Cerebellum (tissue), 4 donors: ENCODE measurements at places on chromosomes 1 and 21.
A peak's percentile ranks its signal among the peaks of the same experiment; 100 is the strongest.

DNA sequence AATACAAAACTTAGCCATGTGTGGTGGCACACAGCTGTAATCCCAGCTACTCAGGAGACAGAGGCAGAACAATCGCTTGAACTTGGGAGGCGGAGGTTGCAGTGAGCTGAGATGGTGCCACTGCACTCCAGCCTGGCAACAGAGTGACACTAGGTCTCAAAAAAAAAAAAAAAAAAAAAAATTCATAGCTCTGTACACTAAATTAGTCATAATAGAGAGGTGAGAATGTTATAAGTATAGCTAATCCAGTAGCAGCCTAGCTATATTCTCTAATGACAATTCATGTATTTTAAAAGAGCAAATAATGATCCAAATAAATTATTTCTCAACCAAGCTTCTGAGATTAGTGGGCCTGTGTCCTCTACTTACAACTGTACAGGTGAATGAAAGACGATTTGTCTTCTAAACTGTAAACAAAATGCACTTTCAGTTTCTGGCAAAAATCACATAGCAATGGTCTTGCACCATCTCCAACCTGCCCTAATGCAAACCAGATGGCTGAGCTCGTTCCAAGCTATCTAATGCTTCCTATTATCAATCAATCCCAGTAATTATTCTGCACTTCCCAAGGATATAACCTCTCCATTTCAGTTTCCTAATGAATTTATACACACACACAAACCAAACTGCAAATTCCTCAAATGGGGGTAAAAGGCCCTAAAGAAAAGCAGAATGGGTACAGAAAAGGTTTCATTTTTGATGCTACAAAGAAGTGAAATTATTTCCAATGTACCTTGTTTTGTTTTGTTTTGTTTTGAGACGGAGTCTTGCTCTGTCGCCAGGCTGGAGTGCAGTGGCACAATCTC, 56.5 kb downstream of the GATAD2B start:
- DNase-seq: no peak

DNA sequence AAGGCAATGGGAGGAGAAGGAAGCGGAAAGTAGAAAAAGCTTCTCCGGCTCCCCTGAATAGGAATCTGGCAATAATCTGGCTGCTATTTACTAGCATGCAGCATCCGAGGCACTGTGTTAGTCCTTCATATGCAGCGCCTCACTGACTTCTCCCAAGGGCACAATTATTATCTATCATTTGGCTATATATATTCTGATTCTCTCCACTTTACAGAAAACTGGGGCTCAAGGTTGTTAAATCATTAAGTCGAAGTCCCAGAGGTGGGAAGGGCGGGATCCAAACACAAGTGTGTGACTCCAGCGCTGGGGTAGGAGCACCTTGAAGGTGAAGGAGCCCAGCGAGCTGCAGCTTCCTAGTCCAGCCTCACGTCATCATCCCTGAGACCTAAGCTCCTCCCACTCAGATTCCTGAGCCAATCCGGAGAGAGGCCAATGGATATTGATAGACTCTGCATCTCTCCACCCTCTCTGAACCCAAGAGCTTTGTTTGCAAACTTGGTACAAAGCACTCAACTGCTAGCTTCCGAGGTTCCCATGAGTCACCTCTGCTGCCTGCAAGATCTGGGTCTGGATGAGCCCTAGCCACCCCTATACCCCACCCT, 16.6 kb upstream of the EYA3 start:
- DNase-seq: peak; percentile 38

GRCh38 chr1:107653005-107653404, 312.0 kb downstream of the VAV3 start:
- no peak for DNase-seq

DNA sequence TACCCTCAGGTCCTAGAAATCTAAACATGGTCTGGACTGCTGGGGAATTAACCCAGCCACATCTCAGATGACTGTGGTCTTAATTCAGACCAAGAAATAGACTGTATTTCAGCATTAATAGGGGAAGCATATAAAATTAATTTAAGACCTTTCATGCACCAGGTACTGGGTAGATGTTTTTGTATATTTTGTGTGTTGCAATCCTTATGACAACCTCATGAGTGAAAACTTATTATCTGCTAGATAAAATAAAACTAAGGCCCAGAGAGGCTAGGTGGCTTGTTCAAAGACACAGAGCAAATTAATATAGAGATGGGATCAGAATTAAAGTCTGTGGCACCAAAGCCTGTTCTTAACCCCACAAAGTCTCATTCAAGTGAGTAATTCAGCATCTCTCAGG, 40.1 kb downstream of the OPTC start:
- no peak for DNase-seq

- no peak for DNase-seq
These were observed 8.4 kb downstream of the LRP8 start for GRCh38 chr1:53319296-53320101.

DNA sequence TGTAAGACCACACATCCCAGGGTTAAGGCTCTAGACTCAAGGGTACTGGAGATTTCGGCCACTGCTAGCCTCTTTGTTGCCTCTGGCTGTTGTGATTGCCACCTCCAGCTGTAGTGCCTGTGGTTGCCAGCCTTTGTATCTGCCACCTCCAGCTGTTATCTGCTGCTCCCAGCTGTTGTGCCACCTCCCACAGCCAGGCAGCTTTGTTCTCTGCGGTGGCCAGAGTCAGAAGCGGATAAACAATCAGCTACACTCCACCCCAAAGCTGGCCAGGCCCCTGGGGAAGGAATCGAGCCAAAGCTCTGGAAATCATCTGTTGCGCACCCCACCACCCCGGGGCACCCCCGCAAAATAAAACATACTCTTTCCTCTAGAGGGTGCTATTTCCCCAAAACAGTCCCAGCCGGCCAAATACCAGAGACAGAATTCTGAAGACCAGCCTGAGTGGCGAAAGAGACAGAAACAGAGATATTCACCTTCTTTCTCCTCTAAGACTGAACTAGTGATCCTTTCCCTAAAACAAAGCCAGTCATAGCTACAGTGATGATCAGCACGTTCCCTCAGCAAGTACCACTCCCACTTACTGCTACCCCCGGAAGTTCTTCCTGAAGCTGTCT, 14.8 kb upstream of the PIGM start:
- DNase-seq: peak; percentile 71

DNA sequence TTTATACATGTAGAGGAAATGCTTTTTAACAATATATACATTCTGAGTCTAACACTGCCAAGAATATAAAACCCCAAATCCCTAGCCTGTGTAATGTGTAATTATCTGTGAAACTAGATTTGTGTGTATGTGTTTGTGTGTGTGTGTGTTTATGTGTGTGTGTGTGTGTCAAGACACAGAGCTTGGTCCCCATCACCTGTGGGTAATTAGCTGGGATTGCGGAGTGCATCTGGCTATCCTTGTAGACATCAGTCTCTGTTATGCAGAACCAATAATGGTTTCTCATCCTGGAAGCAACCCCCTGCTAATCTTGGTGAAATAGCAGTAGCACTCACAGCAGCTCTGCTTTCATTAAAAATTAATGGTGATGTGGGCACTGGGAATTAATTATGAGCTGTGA, 26.3 kb upstream of the ST6GALNAC3 start:
- DNase-seq: no peak

- DNase-seq: no peak
These were observed 144.5 kb downstream of the SEC16B start for GRCh38 chr1:177825276-177825901.

DNA sequence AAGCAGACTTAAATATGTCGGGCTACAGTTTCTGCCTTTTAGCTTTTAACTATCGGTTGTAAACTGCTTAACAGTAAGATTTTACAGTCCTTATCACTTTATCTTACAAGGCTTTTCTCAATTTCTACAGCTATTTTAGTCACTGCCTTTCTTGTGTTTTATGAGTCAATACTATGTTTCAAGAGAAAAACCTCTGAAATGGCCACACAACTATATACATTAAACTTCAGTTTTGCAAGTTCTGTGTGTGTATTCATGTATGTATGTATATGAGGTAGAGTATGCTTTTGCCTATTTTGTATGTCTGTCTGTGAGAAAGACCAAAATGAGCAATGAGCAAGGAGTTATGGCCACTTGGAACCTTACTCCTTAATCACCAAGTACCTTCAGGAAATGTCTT, 169.8 kb downstream of the SYT2 start:
- DNase-seq: no peak

GRCh38 chr21:37098751-37099150, 25.7 kb downstream of the TTC3 start:
- DNase-seq: no peak

GRCh38 chr1:232524056-232524455, 105.9 kb downstream of the SIPA1L2 start:
- no peak for DNase-seq

DNA sequence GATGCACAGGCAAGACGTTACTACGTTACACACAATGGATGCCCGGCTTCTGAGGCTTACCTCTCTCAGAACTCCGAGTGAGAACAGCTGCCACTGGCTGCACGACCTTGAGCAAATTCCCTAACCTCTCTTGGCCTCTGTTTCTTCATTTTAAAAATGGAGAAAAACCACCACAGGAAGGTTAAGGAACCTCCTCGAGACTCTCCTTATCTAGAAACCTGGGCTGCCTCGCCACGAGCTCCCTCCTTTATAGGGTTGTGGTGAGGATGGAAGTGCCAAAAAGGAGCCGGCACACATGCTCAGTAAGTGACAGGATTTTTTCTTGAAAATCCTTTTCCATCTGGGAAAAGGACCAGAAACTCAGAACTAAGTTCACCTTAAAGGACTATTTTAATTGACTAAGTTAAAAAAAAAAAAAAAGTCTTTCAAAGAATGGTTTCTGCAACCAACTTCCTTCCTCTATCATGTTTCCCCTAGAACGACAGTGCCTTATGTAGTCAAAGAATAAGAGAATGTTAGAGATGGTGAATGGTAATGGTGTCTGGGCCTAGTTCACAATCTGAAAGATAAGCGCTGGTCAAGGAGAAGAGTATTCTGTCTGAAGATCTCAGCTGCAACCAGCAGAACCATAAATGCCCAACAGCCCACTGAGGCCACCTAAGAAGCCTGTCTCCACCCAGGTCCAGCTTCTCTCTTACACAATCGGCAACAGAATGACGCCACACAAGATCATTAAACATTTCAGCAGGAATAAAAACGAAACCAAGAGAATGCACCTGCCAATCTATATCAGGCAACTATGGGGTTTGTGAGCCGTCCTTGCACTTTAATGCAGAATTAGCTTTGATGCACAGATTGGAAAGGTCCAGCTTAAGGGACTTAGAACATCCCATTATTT, 64.9 kb downstream of the SLC45A1 start:
- DNase-seq: no peak

DNA sequence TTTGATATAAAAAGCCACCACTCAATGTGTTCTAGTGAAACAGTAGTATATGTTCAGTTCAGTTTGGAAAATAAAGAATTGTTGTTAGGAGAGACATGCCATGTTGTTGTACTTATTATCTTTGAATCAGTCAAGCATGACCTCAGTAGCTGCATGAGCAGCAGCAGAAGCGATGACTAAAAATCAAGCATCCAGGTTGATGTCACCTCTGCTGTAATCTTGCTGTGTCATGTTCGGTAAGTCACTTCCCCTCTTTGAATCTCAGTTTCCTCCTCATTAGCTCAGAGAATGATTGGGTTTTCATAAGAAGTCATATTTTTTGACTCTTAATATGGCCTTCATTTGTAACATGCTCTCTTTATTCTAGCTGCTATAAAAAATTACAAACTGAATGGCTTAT, 428.4 kb upstream of the B3GALT2 start:
- no peak for DNase-seq

GRCh38 chr1:84611091-84611490, 36.9 kb upstream of the CTBS start:
- no peak for DNase-seq

DNA sequence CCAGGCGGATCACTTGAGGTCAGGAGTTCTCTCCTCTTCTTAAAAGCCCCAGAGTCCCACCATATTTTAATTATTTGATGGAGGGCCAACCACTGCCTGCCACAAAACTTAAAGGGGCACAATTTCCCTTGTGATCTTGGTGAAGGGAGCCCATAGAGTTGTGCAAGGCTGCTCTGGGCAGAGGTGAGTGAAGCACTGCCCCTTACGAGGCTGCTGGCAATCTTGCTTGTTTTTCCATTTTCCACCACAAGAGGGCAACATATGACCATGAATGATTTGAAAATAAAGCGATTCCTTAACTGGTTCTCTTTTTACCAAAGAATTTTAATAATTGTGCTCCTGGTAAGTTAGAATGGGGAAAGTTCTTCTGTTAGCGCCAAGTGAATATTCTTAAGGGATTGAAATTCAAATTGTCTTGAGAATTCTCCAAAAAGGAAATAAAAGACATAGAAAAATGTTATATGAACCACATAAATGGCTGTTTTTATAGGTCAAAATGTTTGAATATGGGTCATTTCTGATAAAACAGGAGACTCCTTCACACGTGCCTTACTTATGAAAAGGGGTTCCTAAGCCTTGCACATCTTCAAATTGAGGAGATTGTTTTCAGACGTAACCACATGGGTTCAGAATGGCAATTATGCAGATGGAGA, 22.7 kb downstream of the PGM1 start:
- DNase-seq: peak; percentile 75

- DNase-seq: no peak
These were observed 164.7 kb downstream of the GALNT2 start for GRCh38 chr1:230231774-230232145.
